ENCODE measurements at places on chromosomes 6 and 20. TPM values are rescaled to one million over a fixed set of nuclear protein-coding genes. Genes with fewer than 3 reads are reported as not detected.

BMP7 gene
- total RNA-seq, result 11.7 TPM

ZFP57 gene
- total RNA-seq, result not detected

PTK7 gene
- 5.5 TPM for total RNA-seq

COL9A1 gene
- total RNA-seq, result 2.3 TPM

UBD gene
- total RNA-seq, result not detected

TRAPPC3L gene
- total RNA-seq, result 0.21 TPM

CST3 gene
- total RNA-seq, result 2,325 TPM

CTCFL gene
- total RNA-seq, result not detected

C20orf204 gene
- 1.7 TPM for total RNA-seq

TMEM200A gene
- 11.8 TPM for total RNA-seq

BPIFA1 gene
- total RNA-seq, result not detected

SRMS gene
- total RNA-seq, result not detected

DNA sequence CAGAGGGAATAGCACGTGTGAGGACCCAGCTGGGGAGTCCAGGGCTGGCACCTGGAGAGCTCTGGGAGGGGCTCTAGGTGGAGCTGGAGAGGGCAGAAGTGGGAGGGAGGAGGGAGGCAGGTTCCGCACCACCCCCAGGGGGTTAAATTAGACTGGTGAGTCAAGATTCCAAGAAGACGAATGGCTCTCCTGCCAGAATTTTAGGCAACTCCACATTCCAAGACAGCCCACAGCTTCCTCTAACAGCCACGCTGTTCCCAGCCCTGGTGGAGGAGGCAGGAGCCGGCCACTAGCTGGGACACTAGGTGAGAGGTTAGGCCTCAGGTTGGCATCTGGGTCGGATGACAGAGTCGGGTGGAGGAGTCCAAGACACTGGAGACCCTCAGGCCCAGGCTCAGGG is 60.2 kb downstream of the TFAP2C start:
- DNase-seq, result no peak
- no peaks in the 10 kb centered on the region for H3K36me3 ChIP-seq
- H3K27ac ChIP-seq, result no peak overlapping the region
- H3K4me1 ChIP-seq, result no peaks in the 10 kb centered on the region
- no peaks in the 10 kb centered on the region for H3K27me3 ChIP-seq

DNA sequence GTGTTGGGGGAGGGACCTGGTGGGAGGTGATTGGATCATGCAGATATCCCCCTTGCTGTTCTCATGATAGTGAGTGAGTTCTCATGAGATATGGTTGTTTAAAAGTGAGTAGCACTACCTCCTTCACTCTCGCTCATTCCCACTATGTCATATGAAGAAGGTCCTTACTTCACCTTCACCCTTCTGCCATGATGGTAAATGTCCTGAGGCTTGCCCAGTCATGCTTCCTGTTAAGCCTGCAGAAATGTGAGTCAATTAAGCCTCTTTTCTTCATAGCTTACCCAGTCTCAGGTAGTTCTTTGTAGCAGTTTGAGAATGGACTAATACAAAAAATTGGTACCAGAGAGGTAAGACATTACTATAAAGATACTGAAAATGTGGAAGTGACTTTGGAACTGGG is 425.9 kb downstream of the HTR1B start:
- no peaks in the 10 kb centered on the region for H3K4me1 ChIP-seq
- H3K4me3 ChIP-seq, result no peak overlapping the region
- H3K36me3 ChIP-seq, result no peaks in the 10 kb centered on the region
- DNase-seq, result no peak
- no peak overlapping the region for H3K27ac ChIP-seq
- H3K27me3 ChIP-seq, result no peaks in the 10 kb centered on the region

GRCh38 chr6:47680051-47680450 is 18.3 kb upstream of the ADGRF4 start:
- no peaks in the 10 kb centered on the region for H3K36me3 ChIP-seq
- no peak overlapping the region for H3K4me3 ChIP-seq
- H3K27ac ChIP-seq, result no peak overlapping the region
- no peaks in the 10 kb centered on the region for H3K27me3 ChIP-seq

DNA sequence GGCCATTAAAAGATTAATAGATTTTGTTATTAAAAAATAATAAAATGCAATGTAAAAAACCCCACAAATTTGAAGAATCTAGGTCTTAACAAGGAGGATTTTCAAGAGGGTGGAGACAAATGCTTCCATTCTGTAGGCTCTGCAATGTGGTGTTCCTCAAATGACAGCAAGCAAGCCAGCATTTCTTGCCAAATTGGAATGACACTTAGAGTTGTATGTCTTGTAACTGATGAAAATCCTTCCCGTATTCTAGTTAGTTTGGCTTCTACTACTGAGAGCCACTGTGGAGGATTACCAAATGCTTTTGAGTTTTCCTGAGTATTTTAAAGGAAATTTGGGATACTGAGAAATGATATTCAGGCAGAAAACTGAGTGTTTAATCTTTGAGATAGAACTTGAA is 1225.5 kb upstream of the CITED2 start:
- no peaks in the 10 kb centered on the region for H3K27me3 ChIP-seq
- H3K4me3 ChIP-seq, result no peak overlapping the region
- H3K36me3 ChIP-seq, result no peaks in the 10 kb centered on the region
- no peaks in the 10 kb centered on the region for H3K4me1 ChIP-seq
- no peak for DNase-seq
- H3K27ac ChIP-seq, result no peak overlapping the region

DNA sequence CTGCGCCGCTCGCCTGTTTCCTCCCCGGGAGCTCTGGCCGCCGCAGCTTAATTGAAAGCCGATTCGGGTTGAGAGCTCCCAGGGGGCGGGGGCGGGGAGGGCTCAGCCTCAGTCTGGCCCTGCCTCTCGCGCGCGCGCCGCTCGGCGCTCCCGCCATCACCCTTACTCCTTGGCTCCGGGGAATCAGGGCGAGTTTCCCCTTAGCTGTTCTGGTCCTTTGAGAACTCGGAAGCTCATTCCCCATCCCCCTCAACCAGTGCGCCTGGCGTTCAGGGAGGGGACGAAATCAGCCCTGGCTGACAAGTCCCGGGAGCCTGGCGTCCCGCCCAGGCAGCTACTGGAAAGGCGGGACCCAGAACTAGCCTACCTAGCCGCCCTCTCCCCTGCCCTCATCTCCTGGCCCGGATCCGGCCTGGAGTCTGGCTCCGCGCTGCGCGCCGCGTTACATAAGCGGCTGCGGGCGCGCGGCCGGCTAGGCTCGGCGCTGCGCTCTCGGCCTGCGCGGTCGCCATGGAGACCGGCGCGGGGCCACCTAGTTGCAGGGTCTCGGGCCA is 2.8 kb downstream of the SLC12A5 start:
- H3K4me3 ChIP-seq, result no peak overlapping the region
- no peaks in the 10 kb centered on the region for H3K27me3 ChIP-seq
- no peak for DNase-seq

DNA sequence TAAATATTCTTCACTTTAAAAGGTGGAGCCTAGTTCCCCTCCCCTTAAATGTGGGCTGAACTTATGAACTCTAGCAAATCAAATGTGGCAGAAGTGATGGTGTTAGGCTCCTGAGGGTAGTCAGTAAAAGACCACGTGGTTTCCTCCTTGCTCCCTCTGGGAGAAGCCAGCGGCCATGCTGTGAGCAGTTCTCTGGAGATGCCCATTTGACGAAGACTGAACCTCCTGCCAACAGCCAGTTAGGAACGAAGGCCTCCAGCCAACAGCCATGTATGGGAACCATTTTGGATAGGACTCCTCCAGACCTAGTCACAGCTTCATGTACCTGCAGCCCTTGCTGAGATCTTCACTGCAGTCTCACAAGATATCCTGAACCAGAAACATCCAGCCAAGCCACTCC is 7.6 kb upstream of the MOCS1 start:
- no peaks in the 10 kb centered on the region for H3K36me3 ChIP-seq
- H3K4me1 ChIP-seq, result no peaks in the 10 kb centered on the region
- no peaks in the 10 kb centered on the region for H3K27me3 ChIP-seq
- DNase-seq, result no peak
- H3K27ac ChIP-seq, result no peak overlapping the region

GRCh38 chr6:48377115-48377514 is 266.1 kb upstream of the PTCHD4 start:
- H3K27ac ChIP-seq, result no peak overlapping the region
- H3K36me3 ChIP-seq, result no peaks in the 10 kb centered on the region
- H3K4me3 ChIP-seq, result no peak overlapping the region
- H3K4me1 ChIP-seq, result no peaks in the 10 kb centered on the region
- DNase-seq, result no peak
- H3K27me3 ChIP-seq, result no peaks in the 10 kb centered on the region

DNA sequence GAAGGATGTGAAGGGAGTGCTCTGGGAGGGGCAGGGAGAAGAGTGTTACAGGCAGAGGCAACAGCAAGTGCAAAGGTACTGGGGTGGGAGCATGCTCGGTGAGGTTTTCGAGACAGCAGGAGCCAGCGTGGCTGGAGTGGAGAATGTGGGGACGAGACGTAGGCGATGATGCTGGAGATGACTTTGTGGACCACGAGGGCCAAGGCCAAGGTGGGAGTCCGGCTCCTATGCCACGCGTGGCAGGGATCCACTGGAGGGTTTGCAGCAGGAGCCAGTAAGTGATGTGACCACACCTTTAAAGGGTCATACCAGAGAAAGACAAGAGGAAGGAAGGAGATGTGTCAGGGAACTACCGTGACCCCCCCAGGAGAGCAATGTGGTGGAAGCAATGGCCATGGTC is 7.3 kb downstream of the PTGIS start:
- peaks cover 15% of the 10 kb centered on the region for H3K4me1 ChIP-seq
- no peak overlapping the region for H3K27ac ChIP-seq
- H3K27me3 ChIP-seq, result peaks cover 7% of the 10 kb centered on the region
- no peak for DNase-seq

DNA sequence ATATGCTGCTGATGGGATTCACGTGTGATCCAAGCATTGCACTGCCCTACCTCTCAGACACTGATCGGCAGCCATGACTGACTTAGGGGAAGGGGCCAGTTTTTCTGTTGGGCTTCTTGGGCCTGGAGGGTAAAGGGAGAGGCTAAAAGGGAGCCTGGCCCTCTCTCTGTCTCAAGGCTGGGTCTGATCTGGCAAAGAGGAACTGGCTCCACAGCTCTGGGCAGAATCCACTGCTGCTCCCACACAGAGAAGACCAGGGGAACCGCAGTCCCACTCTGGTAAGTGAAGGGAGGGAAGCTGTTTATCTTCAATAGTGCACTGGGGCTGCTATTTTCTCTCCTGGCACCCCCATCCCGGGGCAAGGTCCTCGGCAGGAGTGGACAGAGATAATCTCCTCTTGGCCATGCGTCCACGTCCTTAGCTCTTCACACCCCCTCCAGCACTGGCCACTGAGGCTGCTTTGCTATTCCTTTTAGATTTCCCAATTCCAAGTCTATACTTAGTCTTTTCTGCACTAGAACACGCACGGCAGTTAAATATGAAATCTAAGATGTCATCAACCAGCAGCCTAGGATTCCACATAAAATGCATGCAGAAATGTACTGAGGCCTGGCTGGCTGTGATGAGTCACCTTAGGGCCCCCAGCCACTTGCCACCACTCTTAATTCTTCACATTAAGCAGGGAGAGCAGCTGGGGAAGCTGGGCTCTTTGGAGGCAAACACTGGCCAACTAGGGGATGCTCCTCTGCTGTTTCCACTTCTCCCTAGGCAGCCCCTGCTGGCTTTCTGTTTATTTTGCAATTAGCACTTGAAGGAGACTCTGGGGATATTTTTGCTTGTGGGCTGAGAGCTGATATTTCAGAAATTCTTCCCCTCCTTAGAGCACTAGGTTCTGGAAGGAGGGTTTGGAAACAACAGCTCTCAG is 87.8 kb upstream of the ARMC2 start:
- DNase-seq, result no peak
- H3K36me3 ChIP-seq, result no peaks in the 10 kb centered on the region
- no peaks in the 10 kb centered on the region for H3K27me3 ChIP-seq
- no peaks in the 10 kb centered on the region for H3K4me1 ChIP-seq

DNA sequence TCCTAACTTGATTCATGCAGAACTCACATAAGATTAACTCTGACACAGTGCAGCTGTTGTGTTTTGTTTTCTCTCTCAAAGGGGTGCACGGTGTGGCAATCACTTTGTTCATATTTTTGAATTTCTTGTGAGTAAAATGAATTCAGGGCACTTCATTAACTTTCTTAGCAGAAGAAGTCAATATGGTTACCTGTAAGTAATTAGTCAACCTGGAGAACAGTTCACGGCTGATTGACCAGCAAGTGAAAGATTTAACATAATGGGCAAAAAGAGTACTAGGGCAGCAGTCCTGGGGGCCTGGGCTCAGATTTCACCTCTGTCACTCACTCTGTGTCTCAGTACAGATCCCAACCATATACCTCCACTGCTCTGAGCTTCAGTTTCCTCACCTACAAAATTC is 102.4 kb upstream of the SPTLC3 start:
- H3K4me3 ChIP-seq, result no peak overlapping the region
- H3K27me3 ChIP-seq, result no peaks in the 10 kb centered on the region
- H3K27ac ChIP-seq, result no peak overlapping the region
- no peaks in the 10 kb centered on the region for H3K36me3 ChIP-seq
- no peaks in the 10 kb centered on the region for H3K4me1 ChIP-seq

DNA sequence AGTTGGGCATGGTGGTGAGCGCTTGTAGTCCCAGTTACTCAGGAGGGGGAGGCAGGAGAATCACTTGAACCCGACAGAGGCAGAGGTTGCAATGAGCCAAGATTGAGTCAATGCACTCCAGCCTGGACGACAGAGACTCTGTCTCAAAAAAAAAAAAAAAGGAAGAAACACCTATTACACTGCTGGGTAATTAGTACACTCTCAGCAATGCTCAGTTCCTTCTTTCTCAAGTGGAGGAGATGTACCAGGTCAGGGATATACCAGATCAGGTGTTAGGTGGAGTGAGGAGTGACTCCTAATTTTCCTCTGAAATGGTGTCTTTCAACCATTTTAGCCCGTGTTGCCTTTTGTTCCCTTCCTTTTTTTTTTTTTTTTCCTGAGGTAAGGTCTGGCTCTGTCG is 30.0 kb upstream of the UBR2 start:
- H3K4me3 ChIP-seq, result no peak overlapping the region
- H3K4me1 ChIP-seq, result no peaks in the 10 kb centered on the region
- H3K27me3 ChIP-seq, result no peaks in the 10 kb centered on the region

DNA sequence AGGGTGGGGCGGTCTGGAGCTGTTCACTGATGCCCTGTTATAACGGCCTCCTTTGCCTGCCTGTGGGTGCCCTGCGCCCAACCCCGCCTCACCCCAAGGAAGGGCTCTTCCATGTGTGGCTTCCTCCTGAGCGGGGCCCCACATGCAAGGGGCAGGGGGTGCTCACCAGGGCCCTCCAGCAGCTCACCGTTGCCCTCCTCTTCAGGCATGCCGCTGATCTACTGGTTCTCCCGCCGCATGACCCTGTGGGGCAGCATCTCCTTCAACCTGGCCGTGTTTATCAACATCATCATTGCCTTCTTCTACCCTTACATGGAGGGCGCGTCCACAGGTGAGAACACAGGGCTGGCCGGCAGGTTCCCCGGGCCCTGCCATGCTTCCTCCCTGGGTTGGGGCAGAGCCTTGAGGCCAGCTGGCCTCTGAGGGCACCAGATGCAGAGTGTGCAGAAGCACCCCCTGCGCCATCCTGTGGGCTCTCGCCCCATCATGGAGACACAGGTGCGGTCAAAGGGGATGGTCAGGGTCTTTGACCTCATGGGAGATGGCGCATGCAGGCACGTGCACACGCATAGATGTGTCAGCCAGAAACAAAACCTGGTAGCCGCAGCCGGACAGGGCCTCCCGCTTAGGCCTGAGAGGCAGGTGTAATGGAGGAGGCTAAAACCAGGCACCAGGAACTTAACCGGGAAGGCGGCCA is 22.9 kb downstream of the UQCC2 start:
- H3K4me1 ChIP-seq, result peaks cover 39% of the 10 kb centered on the region
- H3K27ac ChIP-seq, result no peak overlapping the region
- no peak overlapping the region for H3K4me3 ChIP-seq
- H3K27me3 ChIP-seq, result no peaks in the 10 kb centered on the region

- H3K36me3 ChIP-seq, result no peaks in the 10 kb centered on the region
- H3K4me1 ChIP-seq, result peaks cover 23% of the 10 kb centered on the region
- peak overlapping the region; percentile 1 for H3K4me3 ChIP-seq
- H3K27me3 ChIP-seq, result no peaks in the 10 kb centered on the region
- DNase-seq, result peak; percentile 41
Measured at GRCh38 chr20:53738039-53738944, 144.7 kb upstream of the ZNF217 start.

- H3K27me3 ChIP-seq, result no peaks in the 10 kb centered on the region
- no peak overlapping the region for H3K4me3 ChIP-seq
Measured at GRCh38 chr20:64238851-64239387, 16.6 kb upstream of the PCMTD2 start.

All from tibial nerve (tissue), 4 donors.